ENCODE measurements at places on chromosomes 13 and 19. TPM values are rescaled to one million over a fixed set of nuclear protein-coding genes. Genes with fewer than 3 reads are reported as not detected.
A peak's percentile ranks its signal among the peaks of the same experiment; 100 is the strongest.

TEX29 gene
- not detected for total RNA-seq

DNA sequence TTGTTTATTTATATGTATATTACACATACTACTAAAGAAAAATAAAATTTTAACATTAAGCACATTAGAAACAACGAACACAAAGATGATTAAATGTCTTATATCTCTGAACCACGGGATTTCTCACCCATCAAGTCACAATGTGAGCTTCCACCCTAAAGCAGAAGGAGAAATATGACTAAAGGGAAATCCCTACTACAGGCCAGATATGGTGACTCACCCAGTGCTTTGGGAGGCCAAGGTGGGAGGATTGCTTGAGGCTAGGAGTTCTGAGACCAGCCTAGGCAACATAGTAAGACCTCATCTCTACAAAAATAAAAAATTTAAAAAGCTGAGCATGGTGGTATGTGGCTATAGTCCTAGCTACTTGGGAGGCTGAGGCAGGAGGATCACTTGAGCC, 24.6 kb downstream of the DCT start:
- no peak for DNase-seq

DNA sequence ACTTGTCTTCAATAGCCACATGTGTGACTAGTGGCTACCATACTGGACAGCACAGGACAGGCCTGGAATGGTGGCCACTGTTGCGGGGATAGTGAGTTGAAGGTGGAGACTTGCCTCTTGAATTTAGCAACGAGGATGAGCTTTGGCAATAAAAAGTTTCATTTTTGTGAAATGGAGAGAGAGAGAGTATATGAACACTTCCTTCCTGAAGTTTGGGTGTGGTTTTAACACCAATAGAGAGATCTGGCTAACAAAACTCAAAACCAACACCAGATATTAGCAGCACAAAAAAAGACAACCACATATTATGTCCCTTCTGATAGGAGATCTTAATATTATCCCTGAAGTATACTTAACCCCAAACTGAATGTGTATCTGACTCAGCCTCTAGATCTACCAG, 6.3 kb upstream of the LRFN3 start:
- no peak for DNase-seq

GRCh38 chr19:35692010-35692409, 12.3 kb upstream of the ZBTB32 start:
- peak; percentile 70 for DNase-seq

THSD8 gene
- 16.1 TPM for total RNA-seq

IGFL3 gene
- total RNA-seq, result not detected

GRCh38 chr13:54029226-54029625, 1000.6 kb downstream of the OLFM4 start:
- DNase-seq, result no peak

DNA sequence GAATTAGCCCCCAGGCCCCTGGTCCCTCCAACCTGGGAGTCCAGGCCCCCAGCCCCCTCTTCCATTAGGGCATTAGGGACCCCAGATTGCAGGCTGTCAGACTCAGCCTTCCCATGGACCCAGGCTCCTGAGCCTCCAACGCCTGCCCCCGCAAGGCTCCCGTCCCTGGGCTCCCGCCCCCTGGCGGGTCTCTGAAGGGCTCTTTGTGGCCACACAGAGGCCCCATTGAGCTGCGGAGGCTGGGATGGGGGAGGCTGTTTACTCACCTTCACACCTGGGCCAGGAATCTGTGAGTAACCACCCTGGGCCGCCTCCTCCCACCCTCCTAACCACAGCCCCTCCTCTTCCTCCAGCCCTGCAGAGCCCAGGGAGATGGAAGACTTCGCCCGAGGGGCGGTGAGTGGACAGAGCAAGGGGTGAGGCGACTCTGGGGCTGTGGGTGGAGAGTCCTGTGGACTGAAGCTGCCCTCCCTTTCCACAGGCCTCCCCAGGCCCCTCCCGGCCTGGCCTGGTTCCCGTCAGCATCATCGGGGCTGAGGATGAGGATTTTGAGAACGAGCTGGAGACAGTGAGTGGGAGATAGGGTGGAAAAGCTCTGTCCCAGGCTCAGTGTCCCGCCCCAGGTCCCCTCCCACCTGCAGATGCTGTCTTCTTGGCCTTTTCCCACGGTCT, 4.9 kb downstream of the ARHGEF1 start:
- DNase-seq, result peak; percentile 98

GRCh38 chr13:98014766-98015165, 61.3 kb downstream of the IPO5 start:
- no peak for DNase-seq

RUBCNL gene
- total RNA-seq, result not detected

- DNase-seq, result no peak
These were observed 385.7 kb downstream of the DCT start for GRCh38 chr13:94093652-94094315.

- DNase-seq, result no peak
These were observed 732 bp upstream of the DCLK1 start for GRCh38 chr13:36131931-36132297.

- no peak for DNase-seq
These were observed 69.5 kb upstream of the ZDHHC20 start for GRCh38 chr13:21528616-21529015.

DNA sequence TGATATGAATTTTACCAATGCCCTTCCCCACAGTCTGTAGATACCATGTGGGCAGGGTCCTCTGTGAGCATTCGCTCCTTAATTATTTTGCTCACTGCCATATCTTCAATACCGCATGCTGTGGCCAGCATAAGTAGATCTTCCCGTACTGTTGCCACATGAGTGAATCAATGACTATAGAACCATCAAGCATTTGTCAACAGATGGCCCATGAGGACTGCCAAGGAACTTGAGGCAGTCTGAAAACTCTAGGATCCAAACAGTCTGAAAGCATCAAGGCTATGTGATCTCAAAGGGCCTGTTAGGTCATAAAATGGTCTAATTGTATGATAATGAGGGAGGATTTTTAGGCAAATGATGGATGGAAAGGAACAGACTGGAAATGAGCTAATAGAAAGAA, 27.4 kb upstream of the GPR12 start:
- no peak for DNase-seq

Data from Calu3 (cell line).